ENCODE measurements at places on chromosomes 3 and 15. TPM values are rescaled to one million over a fixed set of nuclear protein-coding genes. Genes with fewer than 3 reads are reported as not detected.

The SKOR1 gene
- 0.36 TPM for total RNA-seq

DNA sequence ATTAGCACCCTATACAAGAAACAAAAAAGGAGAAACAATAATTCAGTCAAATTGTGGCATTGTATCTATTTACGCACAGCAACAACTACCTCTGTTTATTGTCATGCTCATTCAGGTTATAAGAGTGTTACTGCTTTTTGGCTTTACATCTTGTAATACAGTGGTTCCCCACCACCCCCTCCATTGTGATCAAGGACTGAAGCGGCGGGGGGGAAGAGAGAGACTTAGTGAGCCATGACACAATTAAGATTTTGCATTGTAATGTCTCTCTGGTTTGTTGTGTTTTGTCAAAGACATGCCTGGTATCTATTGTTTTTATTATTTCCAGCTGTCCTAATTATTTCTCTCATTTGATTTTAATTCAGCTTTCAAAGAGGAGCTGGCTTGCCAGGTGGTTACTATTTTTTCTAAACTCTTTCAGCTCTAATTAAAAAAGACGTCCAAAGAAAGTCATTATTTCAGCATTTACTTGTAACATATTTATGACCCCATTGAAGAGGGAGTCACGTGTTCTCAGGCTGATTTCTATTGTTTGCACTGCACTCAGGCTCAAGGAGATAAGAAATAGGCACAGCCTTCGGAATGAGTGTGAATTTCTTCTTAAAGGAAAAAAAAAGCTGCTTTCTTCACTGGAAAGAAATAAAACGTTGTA, 234.4 kb upstream of the TBL1XR1 start:
- DNase-seq = no peak
- H3K36me3 ChIP-seq = no peaks in the 10 kb centered on the region
- no peak overlapping the region for H3K27ac ChIP-seq
- peaks cover 7% of the 10 kb centered on the region for H3K4me1 ChIP-seq
- no peaks in the 10 kb centered on the region for H3K27me3 ChIP-seq
- no peak overlapping the region for H3K4me3 ChIP-seq

The CTXN2 gene
- not detected for total RNA-seq

- H3K27me3 ChIP-seq = no peaks in the 10 kb centered on the region
- no peak for DNase-seq
- H3K36me3 ChIP-seq = no peaks in the 10 kb centered on the region
- no peaks in the 10 kb centered on the region for H3K4me1 ChIP-seq
- no peak overlapping the region for H3K27ac ChIP-seq
Measured at GRCh38 chr15:48721061-48721810, 75.7 kb upstream of the FBN1 start.

The KLHL6 gene
- 29.7 TPM for total RNA-seq

DNA sequence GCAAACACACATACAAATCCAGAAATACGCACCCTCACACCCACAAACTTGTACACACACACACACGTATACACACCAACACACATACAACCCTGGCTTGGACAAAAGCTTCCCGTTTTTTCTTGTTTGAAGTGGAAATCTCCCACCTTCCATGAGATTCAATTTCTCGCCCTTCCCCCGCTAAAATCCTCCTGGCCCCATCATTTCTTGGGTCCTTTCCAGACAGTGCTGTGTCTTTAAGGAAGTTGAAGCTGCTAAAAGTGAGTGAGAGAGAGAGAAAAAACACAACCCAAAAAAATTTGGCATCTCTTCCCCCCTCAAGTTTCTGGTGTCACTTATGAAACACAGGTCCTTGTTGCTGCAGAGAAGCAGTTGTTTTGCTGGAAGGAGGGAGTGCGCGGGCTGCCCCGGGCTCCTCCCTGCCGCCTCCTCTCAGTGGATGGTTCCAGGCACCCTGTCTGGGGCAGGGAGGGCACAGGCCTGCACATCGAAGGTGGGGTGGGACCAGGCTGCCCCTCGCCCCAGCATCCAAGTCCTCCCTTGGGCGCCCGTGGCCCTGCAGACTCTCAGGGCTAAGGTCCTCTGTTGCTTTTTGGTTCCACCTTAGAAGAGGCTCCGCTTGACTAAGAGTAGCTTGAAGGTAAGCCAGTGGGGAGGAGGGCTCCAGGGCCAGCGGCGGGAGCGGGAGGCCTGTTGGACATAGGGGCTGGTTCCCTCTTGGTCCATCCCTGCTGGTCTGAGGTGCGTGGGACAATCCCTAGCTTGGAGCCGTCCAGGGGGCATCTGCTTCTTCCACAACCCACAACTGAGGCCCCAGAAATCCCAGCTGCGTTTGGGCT, at the start of gene ISLR:
Gene ISLR, plus strand, starts transcription at position 331 of the 839 bp plus-strand sequence. CDS start 1,149 bp downstream, outside the sequence.
- no peak within 1 kb of the TSS for H3K27ac ChIP-seq
- peaks cover 13% of the 10 kb centered on the region for H3K4me1 ChIP-seq
- H3K27me3 ChIP-seq = no peaks in the 10 kb centered on the region
- no peak within 1 kb of the TSS for H3K4me3 ChIP-seq
- no peaks in the 10 kb centered on the region for H3K36me3 ChIP-seq

The HAPLN3 gene
- total RNA-seq = 3.1 TPM

DNA sequence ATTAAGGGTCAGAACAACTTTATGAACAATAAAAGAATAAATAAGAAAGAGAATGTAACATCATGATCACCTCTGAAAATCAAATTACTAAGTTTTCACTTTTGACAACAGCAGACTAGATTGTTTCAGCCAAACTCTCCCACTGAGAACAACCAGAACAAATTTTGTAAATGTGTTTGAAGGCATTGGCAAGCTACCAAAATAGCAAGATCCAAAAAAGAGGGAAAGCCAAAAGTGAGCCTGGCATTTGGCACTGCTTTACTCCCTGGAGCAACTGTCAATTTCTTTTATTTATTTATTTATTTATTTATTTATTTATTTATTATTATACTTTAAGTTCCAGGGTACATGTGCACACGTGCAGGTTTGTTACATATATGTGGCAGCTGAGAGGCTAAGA, 67.2 kb downstream of the CFAP44 start:
- H3K4me1 ChIP-seq = no peaks in the 10 kb centered on the region
- H3K4me3 ChIP-seq = no peak overlapping the region
- H3K27me3 ChIP-seq = no peaks in the 10 kb centered on the region

GRCh38 chr3:153928851-153929250, 192.3 kb upstream of the ARHGEF26 start:
- no peaks in the 10 kb centered on the region for H3K27me3 ChIP-seq
- no peak overlapping the region for H3K4me3 ChIP-seq
- no peaks in the 10 kb centered on the region for H3K4me1 ChIP-seq
- no peak overlapping the region for H3K27ac ChIP-seq
- H3K36me3 ChIP-seq = no peaks in the 10 kb centered on the region

DNA sequence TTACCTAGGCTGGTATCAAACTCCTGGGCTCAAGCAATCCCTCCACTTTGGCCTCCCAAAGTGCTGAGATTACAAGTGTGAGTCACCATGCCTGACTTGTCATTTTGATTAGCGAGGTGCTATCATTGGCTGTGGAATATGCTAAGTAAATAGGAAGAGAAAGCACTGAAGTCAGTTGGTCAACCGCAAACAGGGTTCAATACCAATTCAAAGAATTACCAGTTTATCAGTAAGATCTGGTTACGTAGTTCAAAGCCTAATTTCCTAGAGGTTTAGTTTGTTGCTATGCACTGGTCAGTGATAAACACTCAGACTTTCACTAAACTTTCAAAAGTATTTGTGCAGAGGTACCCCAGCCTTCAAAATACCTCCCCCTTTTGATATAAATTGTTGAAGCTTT, 29.5 kb downstream of the GLB1 start:
- H3K4me3 ChIP-seq = no peak overlapping the region
- no peak overlapping the region for H3K27ac ChIP-seq
- H3K36me3 ChIP-seq = peaks cover 4% of the 10 kb centered on the region
- H3K27me3 ChIP-seq = no peaks in the 10 kb centered on the region

- no peak overlapping the region for H3K4me3 ChIP-seq
- H3K4me1 ChIP-seq = no peaks in the 10 kb centered on the region
- H3K27me3 ChIP-seq = no peaks in the 10 kb centered on the region
- DNase-seq = no peak
- H3K27ac ChIP-seq = no peak overlapping the region
Measured at GRCh38 chr15:93943586-93943985, 287.8 kb upstream of the MCTP2 start.

The ADCY5 gene
- not detected for total RNA-seq

DNA sequence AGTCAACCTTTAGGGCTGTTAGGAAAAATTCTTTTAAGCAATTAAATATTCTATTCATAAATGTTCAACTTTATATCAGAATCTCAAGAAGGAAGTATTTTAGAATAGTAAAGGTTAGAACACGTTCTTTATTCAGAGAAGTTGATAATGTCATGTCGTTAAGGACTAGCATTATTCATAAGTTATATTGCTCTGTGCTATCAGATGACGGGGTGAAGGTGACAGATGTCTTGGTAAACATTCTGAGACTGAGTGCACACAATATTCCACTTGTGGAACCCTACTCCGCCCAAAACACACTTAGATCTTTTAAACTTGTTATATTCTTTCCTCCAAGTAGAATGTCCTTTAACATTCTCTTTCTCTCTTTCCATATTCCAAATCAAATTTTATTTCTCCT, 7.9 kb downstream of the AP4E1 start:
- H3K27me3 ChIP-seq = no peaks in the 10 kb centered on the region
- H3K4me1 ChIP-seq = no peaks in the 10 kb centered on the region

The GPR62 gene
- not detected for total RNA-seq

The DAZL gene
- total RNA-seq = 0.05 TPM

- H3K36me3 ChIP-seq = no peaks in the 10 kb centered on the region
- no peaks in the 10 kb centered on the region for H3K4me1 ChIP-seq
- H3K27me3 ChIP-seq = no peaks in the 10 kb centered on the region
- no peak overlapping the region for H3K4me3 ChIP-seq
- H3K27ac ChIP-seq = no peak overlapping the region
Measured at GRCh38 chr3:8052659-8053058, 449.0 kb upstream of the LMCD1 start.

The CELSR3 gene
- 1.6 TPM for total RNA-seq

The GHRL gene
- 1.4 TPM for total RNA-seq

GRCh38 chr3:127409421-127410136, 121.7 kb upstream of the PRR20G start:
- H3K27ac ChIP-seq = no peak overlapping the region
- H3K36me3 ChIP-seq = no peaks in the 10 kb centered on the region
- H3K4me3 ChIP-seq = no peak overlapping the region
- H3K27me3 ChIP-seq = 0 out of 2 replicates have a peak, but pooled peaks cover 7% of the 10 kb centered on the region

DNA sequence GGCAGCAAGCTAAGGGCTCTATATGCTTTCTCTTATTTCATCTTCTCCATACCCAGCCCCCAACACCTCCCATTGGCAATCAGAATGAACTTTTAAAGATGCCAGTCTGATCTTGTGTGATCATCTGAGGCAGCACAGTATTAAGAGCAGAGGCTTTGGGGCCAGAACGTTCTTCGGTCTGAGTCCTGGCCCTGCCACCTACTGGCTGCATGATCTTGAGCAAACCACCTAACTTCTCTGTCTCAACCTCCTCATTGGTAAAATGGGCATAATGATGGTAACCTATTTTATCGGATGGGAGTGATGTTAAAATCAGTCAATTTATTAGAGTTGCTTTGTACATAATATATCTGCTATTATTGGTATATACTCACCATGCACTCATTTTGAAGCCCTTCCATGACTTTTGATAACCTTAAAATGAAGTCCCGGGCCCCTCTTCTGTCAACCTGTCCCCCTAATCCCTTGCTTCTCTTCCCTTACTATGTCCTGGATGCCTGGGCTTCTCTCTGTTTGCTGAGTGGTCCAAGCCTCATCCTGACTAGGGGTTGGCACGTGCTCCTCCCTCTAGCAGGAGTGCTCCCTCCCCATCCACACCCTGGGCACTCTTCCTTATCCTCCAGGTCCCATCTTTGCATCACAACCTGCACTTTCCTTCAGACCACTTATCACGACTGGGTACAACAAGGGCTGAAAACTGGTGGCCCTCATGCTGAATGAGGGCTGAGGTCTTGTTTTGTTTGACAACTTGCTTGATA, 6.3 kb downstream of the EFCAB12 start:
- H3K4me3 ChIP-seq = no peak overlapping the region
- no peak overlapping the region for H3K27ac ChIP-seq
- H3K4me1 ChIP-seq = peaks cover 19% of the 10 kb centered on the region
- no peak for DNase-seq
- no peaks in the 10 kb centered on the region for H3K36me3 ChIP-seq

DNA sequence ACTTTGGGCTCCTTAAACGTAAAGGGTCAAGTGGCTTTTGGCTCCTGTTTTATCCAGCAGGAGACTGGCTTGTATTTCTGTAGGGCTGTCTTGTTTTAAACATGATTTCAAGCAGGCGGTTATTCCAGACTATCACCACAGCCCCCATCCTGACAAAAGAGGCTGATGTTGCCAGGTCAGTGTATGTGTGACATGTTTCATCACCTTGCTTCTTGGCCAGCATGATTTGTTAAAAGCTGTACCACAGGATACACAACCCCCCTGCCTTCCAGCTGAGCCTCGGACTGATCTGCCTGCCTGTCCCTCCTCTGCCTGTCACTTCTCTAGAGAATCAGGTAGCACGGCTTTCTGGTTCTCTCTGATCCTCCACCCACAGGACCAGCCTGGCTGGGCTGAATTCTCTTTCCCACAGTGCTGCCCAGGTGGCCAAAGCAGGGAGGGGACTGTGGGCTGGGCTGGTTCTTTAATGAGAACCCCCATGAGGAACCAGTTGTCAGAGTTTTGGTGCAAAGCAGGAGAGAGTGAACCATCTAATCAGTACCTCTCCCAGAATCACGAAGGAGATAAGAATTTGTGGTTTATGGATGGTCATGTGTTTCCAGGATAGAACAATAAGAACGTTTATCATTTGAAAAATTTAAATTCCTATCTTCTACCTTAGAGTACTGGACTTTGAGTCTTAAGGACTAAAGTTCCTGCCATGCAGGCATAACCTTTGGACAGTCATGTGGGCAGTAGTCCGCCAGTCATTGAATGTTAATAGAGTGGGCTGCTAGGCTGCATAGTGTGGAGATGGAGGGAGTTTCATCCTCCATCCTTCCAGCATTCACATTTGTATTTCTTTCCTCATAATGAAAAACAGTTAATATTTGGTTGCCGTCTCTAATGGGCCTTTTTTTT, 8.8 kb downstream of the ABHD6 start:
- DNase-seq = no peak
- H3K4me1 ChIP-seq = peaks cover 9% of the 10 kb centered on the region
- no peaks in the 10 kb centered on the region for H3K27me3 ChIP-seq
- H3K36me3 ChIP-seq = no peaks in the 10 kb centered on the region

The ST8SIA2 gene
- not detected for total RNA-seq

- DNase-seq = no peak
- H3K27ac ChIP-seq = no peak overlapping the region
- no peaks in the 10 kb centered on the region for H3K27me3 ChIP-seq
Measured at GRCh38 chr3:125281381-125281780, 68.8 kb upstream of the SLC12A8 start.

The SLTM gene
- total RNA-seq = 69.8 TPM

The MNS1 gene
- 0.67 TPM for total RNA-seq

GRCh38 chr15:73303636-73304035, 65.1 kb downstream of the HCN4 start:
- no peaks in the 10 kb centered on the region for H3K36me3 ChIP-seq
- H3K4me1 ChIP-seq = no peaks in the 10 kb centered on the region
- H3K27ac ChIP-seq = no peak overlapping the region
- H3K4me3 ChIP-seq = no peak overlapping the region

DNA sequence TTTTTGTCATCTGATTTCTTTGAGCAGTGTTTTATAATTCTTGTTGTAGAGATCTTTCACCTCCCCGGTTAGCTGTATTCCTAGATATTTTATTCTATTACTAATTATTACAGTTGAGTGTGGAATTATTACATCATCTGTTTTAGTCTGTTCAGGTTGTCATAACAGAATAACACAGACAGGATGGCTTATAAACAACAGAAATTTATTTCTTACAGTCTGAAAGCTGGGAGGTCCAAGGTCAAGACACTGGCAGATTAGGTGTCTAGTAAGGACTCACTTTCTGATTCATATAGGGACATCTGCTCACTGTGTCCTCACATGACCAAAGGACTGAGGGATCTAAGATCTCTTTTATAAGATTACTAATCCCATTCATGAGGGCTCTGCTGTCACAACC, 121.3 kb upstream of the THBS1 start:
- no peak for DNase-seq
- no peak overlapping the region for H3K4me3 ChIP-seq
- H3K36me3 ChIP-seq = no peaks in the 10 kb centered on the region
- H3K27me3 ChIP-seq = no peaks in the 10 kb centered on the region

The ECE2 gene
- total RNA-seq = not detected

The ZPLD1 gene
- not detected for total RNA-seq
